Esophagus squamous epithelium (tissue), 5 donors: ENCODE measurements at places on chromosomes 1 and 21.

DNA sequence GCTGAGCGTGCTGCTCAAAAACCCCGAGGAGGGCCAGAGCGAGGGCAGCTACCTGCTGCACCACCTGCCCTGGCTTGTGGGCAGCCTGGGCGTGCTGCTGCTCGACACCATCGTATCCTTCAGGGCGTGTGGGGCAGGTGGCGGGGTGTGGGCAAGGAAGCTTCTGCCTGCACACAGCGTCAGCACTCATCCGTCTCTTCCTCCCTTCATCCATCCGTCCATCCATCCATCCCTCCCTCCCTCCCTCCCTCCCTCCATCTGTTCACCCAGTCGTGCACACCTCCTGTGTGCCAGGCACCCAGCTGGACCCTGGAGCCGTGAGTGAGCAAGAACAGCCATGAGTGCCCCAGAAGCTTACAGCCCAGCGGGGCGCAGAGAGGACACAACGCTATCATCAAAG, 15.2 kb downstream of the SLC66A1 start:
- no peak for DNase-seq

- DNase-seq, result no peak
Measured at GRCh38 chr21:36756527-36756926, 57.6 kb downstream of the SIM2 start.

DNA sequence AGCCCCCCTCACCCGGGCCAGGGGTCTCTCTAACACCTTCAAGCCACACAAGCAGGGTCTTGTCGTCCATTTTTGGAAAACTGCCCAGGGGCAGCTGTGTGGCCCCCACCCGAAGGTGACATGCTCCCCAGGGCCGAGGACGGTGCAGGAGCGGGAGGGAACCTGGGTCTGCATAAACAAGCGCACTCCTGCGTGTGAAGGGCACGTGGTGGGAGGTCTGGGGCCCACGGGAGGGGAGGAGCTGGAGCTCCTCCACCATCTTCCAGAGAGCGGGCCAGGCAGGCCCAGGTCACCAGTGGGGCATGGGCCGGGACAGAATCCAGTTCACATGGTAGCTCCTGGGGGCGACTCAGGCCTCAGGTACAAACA, 16.5 kb downstream of the CFAP74 start:
- no peak for DNase-seq

GRCh38 chr1:23436520-23437354, 12.2 kb upstream of the TCEA3 start:
- no peak for DNase-seq

DNA sequence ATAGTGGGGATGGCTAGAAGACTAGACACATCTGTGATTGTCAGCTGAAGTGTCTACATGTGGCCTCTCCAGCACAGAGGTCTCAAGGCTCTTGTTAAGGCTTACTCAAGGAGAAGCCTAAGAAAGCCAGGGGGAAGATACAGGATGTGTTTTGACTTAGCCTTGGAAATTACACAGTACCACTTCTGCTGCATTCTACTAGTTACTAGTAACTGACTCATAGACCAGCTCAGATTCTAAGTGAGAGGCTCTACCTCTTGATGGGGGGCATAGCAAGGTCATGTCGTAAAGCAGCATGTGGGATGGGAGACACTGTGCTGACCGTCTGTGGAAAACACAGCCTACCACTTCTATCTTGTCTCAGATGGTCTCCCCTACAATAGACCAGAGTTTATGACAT, 99.5 kb downstream of the UBE2U start:
- no peak for DNase-seq

- no peak for DNase-seq
Measured at GRCh38 chr1:115469703-115470476, 131.8 kb upstream of the NGF start.

DNA sequence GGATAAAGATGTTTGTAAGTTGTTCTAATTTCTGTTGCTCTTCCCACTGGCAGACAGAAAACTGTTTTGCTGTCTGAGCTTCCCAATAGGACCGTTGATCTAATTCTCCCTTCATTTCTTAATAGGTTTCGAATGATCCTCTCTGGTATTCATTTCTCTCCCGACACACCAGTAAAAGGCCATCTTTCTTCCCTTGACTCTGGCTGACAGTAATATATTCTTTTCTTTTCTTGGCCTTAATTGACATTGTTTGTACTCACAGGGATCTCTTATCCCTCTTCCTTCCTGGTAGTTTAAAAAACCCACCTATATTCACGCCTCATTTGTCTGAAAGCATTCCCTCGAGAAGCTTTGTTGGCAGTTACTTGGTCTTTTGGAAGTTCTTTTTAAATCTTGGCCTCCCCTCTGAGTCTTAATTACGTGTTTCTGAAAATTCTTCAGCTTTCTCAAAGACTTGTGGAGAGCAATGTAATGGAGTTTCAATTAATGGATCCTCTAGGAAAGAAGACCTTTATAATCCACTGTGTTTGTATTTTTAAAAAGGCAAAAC, 40.3 kb downstream of the MAP10 start:
- DNase-seq, result no peak

DNA sequence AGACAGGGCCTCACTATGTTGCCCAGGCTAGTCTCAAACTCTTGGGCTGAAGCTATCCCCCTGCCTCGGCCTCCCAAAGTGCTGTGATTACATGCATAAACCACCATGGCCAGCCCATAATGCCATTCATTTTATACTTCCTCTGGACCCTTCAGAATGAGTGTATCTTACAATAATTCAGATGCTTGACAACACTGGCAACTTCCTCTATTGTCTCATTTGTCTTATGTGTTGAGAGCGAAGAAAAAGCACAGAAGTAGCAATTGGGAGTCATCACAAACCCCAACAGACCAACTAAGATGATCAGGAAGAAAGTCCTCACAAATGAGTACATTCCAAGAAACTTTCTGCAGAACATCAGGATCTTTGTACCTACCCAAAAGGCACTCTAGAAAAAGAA, 191.9 kb downstream of the RERE start:
- no peak for DNase-seq

DNA sequence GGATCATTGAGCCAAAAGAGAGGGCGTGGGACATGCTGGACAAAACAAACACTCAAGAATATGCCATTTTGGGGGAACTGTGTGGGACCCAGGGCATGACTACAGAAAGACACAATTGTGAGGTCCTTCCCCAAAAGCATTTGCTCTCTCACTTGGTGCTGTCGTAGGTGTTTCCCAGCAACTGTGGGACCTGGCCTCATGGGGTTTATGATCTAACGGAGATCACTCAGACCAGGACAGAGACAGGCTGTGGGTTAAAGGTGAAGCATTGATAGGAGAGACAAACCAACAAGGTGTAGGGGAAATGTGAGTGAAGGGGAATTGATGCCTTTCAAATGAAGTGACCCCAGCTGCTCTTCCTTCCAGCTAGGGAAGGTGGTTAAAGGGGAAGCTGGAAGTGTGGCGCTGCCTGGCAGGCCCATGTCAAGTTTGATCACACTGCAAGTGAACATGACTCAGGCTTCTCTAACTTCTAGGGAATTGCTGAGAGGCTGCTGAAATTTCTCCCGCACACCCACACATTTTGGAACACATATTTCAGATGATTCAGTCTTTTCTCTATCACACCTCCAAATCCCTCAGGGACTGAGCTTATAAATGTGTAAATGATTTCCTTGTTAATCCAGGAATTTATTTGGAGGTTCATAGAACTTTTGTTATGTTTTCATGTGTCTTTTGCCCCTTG, 30.2 kb downstream of the TRAF5 start:
- no peak for DNase-seq

- no peak for DNase-seq
Measured at GRCh38 chr1:154729031-154729442, 121.1 kb upstream of the ADAR start.

- no peak for DNase-seq
Measured at GRCh38 chr1:63124666-63125191, 197.6 kb upstream of the FOXD3 start.

DNA sequence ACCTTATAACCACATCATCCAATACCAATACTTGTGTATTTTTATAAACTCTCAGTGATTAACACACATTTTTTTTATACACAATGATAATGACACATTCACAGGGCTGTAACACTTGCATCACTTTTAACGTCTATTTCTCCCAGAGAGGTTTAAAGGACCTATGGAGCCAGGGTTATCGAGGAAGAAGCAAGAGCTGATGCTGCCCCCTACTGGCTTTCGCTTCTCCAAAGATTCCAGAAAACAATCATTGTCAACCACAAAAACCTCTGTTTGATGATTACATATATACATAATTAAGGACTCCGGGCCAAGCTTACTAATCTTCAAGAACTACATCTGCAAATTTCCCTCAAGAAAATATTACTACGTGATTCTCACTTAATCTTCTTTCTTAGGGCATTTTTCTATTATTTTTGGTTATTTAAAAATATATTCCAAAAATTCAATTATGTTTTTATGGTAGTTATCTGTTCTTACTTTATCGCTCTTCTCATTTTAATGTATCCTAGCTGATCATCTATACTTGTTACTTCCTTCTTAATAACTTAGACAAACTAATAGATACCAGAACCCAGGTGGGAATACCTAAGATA, 214.5 kb downstream of the VAV3 start:
- no peak for DNase-seq

- DNase-seq, result no peak
Measured at GRCh38 chr1:107870696-107871095, 94.3 kb downstream of the VAV3 start.

GRCh38 chr21:39066829-39067780, 116.1 kb downstream of the PSMG1 start:
- DNase-seq, result no peak

- no peak for DNase-seq
Measured at GRCh38 chr1:201072922-201073321, 39.3 kb downstream of the CACNA1S start.

GRCh38 chr1:30042438-30043147, 680.8 kb downstream of the MATN1 start:
- DNase-seq, result no peak

- DNase-seq, result no peak
Measured at GRCh38 chr1:43366179-43366578, 1.6 kb downstream of the ELOVL1 start.

DNA sequence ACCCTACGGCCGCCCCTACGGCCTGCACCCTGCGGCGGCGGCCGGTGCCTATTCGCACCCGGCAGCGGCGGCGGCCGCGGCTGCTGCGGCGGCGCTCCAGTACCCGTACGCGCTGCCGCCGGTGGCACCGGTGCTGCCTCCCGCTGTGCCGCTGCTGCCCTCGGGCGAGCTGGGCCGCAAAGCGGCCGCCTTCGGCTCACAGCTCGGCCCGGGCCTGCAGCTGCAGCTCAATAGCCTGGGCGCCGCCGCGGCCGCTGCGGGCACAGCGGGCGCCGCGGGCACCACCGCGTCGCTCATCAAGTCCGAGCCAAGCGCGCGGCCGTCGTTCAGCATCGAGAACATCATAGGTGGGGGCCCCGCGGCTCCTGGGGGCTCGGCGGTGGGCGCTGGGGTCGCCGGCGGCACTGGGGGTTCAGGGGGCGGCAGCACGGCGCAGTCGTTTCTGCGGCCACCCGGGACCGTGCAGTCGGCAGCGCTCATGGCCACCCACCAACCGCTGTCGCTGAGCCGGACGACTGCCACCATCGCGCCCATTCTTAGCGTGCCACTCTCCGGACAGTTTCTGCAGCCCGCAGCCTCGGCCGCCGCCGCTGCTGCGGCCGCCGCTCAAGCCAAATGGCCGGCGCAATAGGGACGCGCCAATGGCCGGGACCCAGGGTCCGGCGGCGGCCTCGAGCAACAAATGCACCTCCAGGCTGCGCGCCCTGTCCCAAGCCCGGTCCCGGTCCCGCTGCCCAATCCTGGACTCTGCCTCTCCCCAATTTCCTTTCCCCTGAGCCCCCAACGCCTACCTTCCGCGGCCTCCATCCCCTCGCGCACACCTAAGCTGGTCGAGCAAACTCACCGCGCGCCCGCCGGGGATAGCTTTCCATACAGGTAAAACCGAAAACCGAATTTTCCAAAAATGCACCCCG, 1.8 kb downstream of the FOXD3 start:
- no peak for DNase-seq

GRCh38 chr1:59926381-59927123, at the start of gene CYP2J2:
TSS of gene CYP2J2 (minus strand) at chr1:59926773. CDS start at chr1:59926746, 27 bp downstream.
- no peak for DNase-seq

GRCh38 chr1:212514056-212514614, 81.4 kb downstream of the NENF start:
- no peak for DNase-seq

DNA sequence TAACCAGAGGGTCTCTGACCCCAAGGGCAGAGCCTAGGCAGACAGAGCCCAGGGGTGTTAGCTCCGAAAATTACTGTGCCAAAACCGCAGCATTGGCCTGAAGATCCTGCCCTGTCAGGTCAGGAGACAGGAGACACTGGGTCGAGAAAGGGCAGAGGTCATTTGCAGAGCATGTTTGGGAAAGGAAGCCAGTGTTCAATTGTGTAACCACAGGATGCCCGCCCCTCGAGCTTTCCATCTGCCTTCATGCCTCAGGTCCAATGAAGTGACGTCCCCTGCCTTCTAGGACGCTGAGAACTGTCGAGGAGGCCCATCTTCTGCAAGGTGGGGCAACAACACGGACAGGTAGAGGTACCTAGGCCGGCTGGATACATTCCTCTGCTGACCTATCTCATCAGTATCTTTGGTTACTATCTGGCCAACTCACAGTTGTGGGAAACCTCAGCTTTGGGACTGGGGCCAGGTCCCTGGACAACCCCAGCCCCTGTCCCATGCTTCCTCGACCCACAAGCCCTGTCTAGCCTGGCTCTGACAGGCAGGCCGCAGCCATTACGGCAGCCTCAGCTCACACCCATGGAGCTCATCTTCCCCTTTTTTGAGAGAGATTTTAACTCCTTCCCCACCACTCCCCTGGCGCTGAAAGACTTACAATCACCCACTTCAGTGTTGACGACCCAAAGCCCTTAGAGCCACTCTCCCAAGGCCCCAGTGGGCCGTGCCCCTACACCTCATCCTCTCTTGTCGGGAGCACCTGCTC, 1.3 kb downstream of the ARL8A start:
- no peak for DNase-seq

DNA sequence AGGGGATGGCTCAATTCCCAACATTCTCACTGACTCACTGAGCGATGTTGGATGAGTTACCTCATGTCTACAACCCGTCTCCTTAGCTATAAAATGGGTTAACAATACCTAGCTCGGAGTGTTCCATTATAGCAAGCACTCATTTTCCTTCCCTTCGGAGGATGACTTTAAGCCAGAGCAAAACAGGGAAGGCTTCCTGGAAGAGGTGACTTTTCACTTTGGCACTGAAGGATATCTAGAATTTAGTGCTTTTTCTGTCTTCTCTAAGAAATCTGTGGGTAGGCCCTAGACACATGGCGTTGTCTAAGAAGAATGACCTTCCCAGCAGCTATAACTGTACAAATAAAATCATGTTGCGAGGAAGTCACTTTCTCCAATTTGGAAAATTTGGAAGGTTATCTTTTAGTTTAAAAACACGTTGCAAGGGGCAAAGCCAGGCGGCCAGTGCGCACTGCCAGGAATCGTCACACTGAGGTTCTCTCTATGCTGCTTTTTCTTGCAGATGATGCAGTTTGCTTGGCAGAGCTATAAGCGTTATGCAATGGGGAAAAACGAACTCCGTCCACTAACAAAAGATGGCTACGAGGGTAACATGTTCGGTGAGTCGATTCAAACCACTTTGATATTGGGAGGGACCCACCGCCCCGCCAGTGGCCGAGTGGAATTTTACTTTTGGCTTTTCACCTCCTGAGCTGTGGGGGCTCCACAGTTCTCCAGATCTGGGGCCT, 69.5 kb downstream of the MAN1C1 start:
- no peak for DNase-seq

GRCh38 chr21:45122432-45123132, 48.2 kb downstream of the ADARB1 start:
- no peak for DNase-seq
